ENCODE measurements at places on chromosomes 5 and 9.

DNA sequence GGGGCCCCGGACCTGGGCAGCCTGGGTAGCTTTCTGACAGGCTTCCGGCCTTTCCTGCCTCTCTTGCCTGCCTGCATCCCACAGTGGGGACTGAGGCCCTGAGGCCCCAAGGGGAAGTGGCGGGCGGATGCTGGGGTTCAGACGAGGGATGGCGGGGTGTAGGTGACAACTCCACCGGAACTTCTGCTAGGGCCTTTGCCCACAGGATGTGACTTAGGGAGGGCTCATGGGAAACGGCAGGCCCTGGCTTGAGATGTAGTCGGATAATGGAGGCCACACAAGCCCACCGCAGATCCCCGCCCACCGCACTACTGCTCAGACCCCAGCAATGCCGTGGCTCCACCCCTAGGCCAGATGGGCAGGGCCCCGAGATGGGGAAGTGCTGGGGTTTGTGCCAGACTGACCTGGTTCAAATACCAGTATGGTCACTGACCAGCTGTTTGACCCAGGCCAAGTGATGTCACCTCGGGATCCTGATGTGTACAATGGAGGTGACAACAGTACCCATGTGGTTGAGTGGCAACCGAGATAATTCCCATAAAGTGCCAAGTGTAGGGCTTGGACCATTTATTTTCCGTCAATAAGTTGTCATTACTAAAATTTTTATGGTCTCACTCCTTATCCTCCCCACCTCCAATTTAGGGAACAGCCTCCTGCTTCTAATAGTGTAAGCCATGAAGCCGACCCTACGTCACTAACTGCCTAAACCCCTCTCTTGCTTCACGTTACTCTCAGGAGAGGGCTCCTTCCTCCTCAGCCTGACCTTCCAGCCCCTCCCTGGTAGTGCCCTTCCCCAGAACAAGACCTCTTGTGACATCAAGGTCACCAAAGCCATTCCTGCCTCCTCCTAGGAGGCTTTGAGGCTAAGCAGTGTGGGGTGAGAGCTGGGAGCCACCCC lies 2.5 kb upstream of the CDK9 start:
- no peak for DNase-seq

DNA sequence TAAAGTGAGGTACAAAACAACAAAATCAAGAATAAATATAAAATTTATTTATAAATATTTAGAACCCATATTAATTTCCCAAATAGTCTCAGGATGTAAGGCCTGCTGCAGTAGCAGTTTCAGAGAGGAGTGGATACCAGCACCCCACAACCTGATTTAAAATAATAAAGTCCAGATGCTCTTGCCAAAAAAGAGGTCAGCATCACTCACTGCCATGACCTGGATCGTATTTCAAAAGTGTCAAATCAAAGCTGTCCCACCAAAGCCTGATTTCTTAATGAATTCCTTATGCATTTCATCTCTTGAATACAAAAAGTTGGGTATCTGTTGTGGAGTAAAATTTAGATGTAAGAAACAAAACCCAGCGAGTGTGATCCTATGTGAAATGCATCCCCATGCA lies 58.0 kb upstream of the ROR2 start:
- no peak for DNase-seq

DNA sequence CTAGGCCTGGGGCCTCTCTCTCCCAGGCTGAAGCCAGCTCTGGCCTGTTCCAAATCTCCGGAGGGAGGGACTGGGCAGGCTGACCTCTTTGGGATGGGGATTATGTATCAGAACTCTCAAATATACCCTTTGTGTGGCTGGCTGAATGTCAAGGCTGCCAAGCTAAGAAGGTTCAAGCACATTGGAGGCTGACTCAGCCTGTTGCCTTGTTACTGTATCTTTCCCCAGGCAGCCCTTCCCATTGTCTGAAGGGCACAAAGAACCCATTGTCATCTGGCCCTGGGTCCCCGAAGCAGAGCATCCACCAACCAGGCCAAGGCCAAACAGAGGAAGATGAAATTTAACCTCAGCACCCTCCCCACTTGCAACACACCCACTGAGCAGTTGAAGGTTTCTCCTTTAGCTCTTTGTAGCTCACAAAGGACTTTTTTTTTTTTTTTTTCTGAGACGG lies 7.3 kb upstream of the SPARC start:
- DNase-seq = no peak

- DNase-seq = no peak
Observed at GRCh38 chr9:123686829-123687192, 243.1 kb downstream of the DENND1A start.

GRCh38 chr9:93963969-93964368 lies 8.8 kb upstream of the BARX1 start:
- DNase-seq = no peak

DNA sequence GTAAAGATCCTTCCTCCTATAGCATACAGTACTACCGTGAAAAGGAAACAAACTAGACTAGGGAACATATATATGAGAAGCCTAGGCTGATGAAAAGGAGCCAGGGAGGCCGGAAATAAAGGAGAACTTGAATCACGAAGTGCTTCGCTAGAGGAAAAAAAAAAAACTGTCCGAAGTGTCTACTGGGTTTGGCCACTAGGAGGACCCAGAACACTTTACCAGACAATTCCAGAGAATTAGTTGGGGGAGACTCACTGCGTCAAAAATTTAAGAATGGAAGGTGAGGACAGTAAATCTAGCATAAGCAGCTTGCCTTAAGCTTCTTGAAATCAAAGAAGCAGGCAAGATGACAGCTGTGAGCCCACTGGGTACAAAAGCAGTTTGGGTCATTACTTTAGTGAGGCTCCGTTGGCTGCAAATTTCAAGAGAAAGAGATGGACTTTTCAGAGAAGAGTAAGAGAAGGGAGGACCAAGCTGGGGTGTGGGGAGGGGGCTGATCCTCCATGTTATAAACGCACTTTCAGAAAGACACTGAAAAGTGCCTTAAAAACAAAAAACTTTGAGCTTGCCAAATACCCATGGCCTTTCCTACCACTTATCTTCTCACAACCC lies 47.4 kb downstream of the P4HA2 start:
- peak; percentile 41 for DNase-seq

DNA sequence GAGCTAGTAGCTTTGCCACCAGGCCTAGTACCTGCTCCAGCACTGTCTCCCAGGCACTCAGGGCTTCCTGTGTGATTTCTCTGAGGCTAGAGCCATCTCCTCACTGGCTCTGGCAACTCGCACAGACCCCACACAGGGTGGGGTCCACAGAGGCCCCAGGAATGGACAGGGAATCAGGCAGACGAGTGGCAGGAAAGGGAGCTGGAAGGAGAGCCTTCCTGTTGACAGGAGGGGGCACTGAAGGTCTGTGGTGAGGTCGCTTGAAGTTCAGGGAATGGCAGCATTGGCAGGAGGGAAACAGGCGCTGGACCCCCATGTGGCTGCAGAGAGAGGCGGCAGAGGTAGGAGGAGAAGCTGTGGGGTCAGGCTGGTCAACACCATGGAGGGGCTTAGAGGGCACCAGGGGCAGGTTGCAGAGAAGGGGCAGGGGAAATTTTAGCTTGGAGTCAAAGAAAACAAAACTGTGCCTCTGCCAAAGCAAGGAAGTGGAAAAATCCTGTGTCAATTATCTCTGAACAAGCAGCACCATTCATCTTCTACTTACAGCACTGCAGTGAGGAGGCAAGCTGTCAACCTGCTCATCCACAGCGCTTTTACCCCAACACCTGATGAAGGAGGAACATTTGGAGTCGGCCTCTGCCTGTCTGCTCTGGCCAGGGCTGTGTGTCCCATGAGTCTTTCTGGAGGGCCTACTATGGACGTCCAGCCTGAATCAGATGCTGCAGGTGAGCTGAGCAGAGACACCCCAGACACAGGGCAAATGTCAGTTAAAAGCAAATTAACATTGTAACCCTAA lies 270.2 kb downstream of the FSTL4 start:
- DNase-seq = no peak

DNA sequence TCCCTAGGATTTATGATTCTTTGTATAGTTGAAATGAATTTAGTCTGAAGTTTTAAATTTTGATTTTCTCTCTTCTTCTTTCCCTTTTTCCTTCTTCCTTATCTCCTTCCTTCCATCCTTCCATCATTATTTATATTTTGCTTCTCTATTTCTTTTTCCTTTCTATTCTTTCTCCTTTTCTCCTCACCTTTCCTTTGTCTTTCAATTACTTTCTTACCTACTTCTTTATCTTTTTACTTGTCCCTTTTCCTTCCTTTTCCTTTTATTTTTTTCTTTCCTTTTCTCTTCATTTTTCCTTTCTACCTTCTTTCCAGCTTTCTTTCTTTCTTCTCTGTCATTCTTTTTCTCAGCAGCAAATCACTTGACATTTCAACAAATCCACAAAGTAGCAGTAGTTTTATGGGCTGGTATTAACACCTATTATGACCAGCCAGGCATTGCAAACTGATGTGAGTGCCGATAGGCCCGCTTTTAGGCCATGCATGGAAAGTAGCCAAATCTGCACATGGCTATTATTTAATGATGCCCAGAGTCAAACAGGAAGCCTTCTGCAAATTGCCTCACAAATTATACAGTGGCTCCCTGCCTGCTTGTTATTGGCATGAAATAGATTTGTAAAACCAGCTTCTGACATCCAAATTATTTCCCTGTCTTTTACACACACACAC lies 37.1 kb upstream of the NR3C1 start:
- DNase-seq = no peak

- no peak for DNase-seq
Observed at GRCh38 chr5:74432216-74432615, 208.3 kb downstream of the ENC1 start.

DNA sequence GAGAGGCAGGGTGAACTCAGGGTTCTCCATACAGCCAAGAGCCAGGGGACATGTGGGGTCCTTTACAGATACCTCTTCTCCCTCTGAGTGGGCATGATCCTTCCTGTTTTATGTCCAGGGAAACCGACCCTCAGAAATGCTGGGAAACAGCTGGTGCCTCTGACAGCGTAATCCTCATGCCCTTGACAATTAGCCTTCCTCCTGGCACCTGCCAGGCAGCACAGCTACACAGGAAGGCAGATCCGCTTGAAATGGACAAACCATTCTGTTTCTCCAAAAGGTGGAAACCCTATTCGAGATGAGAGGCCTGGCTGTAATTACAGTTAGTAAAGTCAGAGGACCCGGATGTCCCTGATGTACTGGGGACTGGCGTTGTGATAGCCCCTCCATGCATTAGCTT lies 7.2 kb downstream of the ERGIC1 start:
- no peak for DNase-seq

DNA sequence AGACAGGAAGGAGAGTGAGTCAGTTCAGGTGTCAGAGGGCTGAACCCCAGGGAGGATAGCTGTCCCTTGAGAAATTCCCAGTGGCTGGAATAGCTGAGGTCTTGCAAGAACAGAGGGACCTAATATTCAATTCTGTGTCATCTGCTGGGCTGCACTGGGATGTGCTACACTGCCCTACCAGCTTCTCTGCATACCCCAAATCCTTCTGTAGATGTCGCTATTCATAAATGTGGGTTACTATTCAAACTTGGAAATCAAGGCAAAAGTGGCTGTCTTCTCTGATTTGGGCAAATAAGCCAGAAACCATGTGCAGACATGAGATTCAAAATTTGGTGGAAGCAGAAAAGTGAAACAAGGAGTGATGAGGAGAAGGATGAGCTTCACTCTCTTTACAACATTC lies 16.3 kb downstream of the TNFSF8 start:
- DNase-seq = no peak

- no peak for DNase-seq
Observed at GRCh38 chr5:1039210-1039548, 30.6 kb downstream of the NKD2 start.

- no peak for DNase-seq
Observed at GRCh38 chr5:148438933-148439332, 55.2 kb downstream of the FBXO38 start.

DNA sequence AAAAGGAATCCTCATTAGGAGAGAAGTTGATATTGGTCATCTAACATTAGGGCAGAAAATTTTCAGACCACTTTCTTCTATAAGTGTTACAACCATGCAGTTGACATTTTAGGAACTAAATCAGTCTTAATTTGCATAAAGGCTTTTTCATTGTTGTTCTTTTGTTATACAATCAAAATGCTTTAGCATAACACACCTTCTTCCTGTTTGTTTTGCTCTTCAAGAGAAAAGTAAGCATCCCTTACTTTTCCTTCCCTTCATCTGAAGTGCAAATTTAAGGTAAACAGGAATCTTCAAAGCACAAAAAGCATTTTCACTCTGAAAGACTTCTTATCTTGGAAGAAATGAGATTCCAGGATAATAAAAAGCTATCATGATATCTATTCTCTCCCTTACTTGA lies 273.6 kb downstream of the PTPRD start:
- no peak for DNase-seq

DNA sequence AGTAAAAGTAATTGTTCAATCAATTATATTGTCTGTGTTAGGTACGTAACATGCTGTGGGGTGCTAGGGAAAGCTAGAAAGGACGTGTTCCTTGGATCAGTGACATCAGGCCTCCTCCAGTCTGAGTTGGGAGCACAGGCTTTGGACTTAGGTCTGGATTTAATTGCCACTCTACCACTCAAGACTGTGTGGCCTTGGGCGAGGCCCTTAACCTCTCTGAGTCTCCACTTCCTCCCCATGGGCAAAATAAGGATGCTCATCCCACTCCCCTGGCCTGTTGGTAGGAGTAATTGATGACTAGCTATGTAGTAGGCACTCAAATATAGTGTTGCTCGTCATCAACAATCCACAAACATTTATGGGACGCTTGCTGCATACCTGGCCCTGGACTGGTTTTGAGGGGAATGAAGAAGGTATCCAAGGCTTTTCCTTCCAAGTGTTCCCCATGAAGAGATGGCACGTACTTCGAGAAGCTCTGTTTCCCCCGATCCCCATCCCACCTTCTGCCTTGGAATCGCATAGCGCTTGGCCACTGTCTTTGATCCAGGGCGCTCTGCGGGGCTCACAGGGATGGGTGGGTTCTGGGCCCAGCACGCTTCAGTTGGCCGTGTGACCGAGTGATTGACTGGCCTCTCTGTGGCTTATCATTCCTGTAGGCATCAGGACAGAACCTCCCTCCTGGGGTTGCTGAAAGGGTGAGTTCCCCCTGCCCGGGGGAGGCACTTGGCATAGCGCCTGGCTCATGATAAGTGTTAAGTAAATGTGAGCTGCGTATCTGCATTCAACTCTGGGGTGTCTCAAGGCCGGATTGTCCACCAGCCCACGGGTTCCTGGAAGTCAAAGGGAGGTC lies 8.1 kb downstream of the FGF18 start:
- DNase-seq = no peak

- peak; percentile 30 for DNase-seq
Observed at GRCh38 chr5:119367502-119368237, 11.9 kb downstream of the TNFAIP8 start.

DNA sequence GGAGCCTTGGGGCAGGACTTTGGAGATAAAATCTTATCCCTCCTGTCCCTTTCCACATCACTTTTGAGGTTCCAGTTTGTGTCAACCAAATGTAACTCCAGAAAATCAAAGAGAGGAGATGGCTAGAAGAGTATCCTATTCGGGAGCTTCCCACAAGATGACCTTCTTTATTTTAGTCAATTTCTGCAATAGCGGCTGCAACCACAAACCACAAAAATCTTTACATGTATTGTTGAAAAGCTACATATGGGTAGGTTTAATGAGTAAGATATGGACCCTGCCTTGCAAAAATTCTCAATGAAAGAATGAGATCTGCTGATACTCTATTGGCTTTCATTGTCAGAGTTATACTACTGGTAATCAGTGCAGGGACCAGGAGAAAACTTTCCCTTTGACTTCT lies 92.2 kb upstream of the MAMDC2 start:
- peak; percentile 61 for DNase-seq

GRCh38 chr5:178113141-178113787 lies at the start of gene N4BP3:
N4BP3 (plus strand) TSS chr5:178113532; CDS start chr5:178119584, 6,052 bp downstream.
- no peak for DNase-seq

- no peak for DNase-seq
Observed at GRCh38 chr5:166320920-166321480, 1970.4 kb upstream of the WWC1 start.

- DNase-seq = no peak
Observed at GRCh38 chr9:81320909-81321482, 368.4 kb downstream of the TLE1 start.
